ENCODE measurements at places on chromosomes 3 and 15. TPM values are rescaled to one million over a fixed set of nuclear protein-coding genes. Genes with fewer than 3 reads are reported as not detected.

- peaks cover 3% of the 10 kb centered on the region for H3K36me3 ChIP-seq
- no peak overlapping the region for H3K27ac ChIP-seq
- peaks cover 8% of the 10 kb centered on the region for H3K27me3 ChIP-seq
- no peak overlapping the region for H3K4me3 ChIP-seq
- DNase-seq, result no peak
Observed at GRCh38 chr3:58551636-58552180, 14.7 kb upstream of the ACOX2 start.

- H3K36me3 ChIP-seq, result no peaks in the 10 kb centered on the region
- no peak overlapping the region for H3K4me3 ChIP-seq
- H3K27me3 ChIP-seq, result peaks cover 2% of the 10 kb centered on the region
Observed at GRCh38 chr3:40739971-40740370, 215.2 kb downstream of the ZNF621 start.

DNA sequence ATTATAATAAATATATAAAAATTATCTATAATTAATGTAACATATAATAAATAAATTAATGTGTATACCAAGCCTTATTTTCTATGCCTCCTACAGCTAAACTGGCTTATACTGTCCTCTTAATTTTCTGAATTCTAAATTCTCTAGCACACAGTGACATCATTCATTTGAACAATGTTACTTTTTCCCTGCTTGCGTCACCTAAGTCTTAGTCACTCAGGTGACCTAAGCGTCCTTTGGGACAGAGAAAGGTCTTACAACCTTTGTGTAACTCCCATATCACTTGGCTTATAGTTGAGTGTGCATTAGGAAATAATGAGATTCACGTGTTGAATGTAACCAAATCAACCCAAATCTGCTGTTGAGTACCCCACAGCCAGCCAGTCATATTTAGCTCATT, 48.5 kb upstream of the KCNMB2 start:
- peaks cover 2% of the 10 kb centered on the region for H3K4me1 ChIP-seq
- no peak overlapping the region for H3K27ac ChIP-seq
- H3K4me3 ChIP-seq, result no peak overlapping the region
- peaks cover 19% of the 10 kb centered on the region for H3K27me3 ChIP-seq
- no peak for DNase-seq
- no peaks in the 10 kb centered on the region for H3K36me3 ChIP-seq

DNA sequence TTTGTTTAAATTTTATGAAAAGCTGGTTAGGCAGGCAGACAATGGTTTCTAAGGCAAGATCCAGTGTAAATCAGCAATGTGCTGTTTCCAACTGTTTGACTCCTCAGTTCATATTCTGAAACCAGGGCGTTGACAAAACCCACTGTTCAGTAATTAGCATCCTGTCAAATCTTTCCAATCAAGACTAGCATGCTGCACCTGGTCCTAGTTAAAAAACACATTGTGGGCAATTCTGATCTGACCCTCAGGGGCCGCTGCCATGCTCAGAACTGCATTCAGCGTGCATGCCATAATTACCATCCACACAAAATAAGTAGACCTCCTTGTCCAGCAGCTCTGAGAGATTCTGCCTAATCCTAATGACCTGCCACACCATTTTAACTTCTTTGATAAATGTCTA, 20.9 kb upstream of the RBP1 start:
- H3K36me3 ChIP-seq, result no peaks in the 10 kb centered on the region
- no peak for DNase-seq
- no peaks in the 10 kb centered on the region for H3K4me1 ChIP-seq

- no peak for DNase-seq
- H3K27me3 ChIP-seq, result peaks cover 4% of the 10 kb centered on the region
- no peaks in the 10 kb centered on the region for H3K36me3 ChIP-seq
- no peak overlapping the region for H3K27ac ChIP-seq
- no peaks in the 10 kb centered on the region for H3K4me1 ChIP-seq
Observed at GRCh38 chr15:66600240-66600627, 34.4 kb upstream of the LCTL start.

DNA sequence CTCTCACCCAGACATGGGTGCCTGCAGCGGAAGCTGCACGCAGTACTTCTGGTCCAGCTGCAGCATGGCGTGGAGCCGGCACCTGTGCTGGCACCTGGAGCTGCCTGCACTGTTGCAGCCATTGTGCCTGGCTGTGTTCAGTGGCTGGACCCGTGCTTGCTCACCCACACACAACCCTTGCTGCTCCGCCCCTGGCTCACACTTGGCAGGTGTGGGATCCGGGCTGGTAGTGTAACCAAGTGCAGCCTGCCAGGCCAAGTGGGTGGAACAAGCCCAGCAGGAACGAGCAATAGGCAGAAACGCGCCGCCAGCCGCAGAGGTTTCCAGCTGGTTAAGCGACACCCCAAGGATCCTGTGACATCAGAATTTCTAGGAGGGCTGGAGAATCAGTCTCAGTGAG, 11.2 kb upstream of the SCAPER start:
- no peaks in the 10 kb centered on the region for H3K36me3 ChIP-seq
- peaks cover 66% of the 10 kb centered on the region for H3K27me3 ChIP-seq
- no peak for DNase-seq
- no peaks in the 10 kb centered on the region for H3K4me1 ChIP-seq

GRCh38 chr15:50377867-50378751, 23.1 kb upstream of the GABPB1 start:
- no peaks in the 10 kb centered on the region for H3K36me3 ChIP-seq
- no peaks in the 10 kb centered on the region for H3K4me1 ChIP-seq
- no peaks in the 10 kb centered on the region for H3K27me3 ChIP-seq
- no peak overlapping the region for H3K4me3 ChIP-seq
- no peak for DNase-seq

UTS2B gene
- 0.55 TPM for total RNA-seq

SPINT1 gene
- total RNA-seq, result 5.2 TPM

CCDC51 gene
- total RNA-seq, result 11.3 TPM

GRCh38 chr15:54843006-54843405, 353.7 kb downstream of the RSL24D1 start:
- no peaks in the 10 kb centered on the region for H3K4me1 ChIP-seq
- H3K27me3 ChIP-seq, result no peaks in the 10 kb centered on the region
- no peaks in the 10 kb centered on the region for H3K36me3 ChIP-seq
- no peak overlapping the region for H3K27ac ChIP-seq
- H3K4me3 ChIP-seq, result no peak overlapping the region

ISLR2 gene
- 6.1 TPM for total RNA-seq

GOLGA6C gene
- not detected for total RNA-seq

MST1R gene
- 1.1 TPM for total RNA-seq

STAC gene
- total RNA-seq, result not detected

DNA sequence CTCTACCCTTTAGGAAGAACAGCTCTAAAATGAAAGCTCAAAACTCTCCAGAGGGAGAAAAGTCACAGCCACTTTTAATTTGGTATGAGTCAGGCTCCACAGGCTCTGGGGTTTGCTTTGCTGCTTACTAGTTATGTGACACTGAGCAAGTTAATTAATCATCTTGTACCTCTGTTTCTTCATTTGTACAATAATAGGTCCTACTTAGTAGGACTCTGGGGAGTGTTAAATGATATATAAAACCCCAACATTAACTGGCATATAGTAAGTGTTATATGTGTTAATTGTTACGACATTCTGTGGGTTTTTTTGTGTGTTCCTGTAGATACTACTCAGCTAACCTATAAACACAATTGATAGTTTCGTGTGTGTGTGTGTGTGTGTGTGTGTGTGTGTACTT, 6.6 kb downstream of the ACKR2 start:
- no peaks in the 10 kb centered on the region for H3K4me1 ChIP-seq
- no peaks in the 10 kb centered on the region for H3K36me3 ChIP-seq
- no peak overlapping the region for H3K4me3 ChIP-seq
- no peak overlapping the region for H3K27ac ChIP-seq

PLA2G4E gene
- total RNA-seq, result not detected

- DNase-seq, result no peak
- peaks cover 14% of the 10 kb centered on the region for H3K4me1 ChIP-seq
- H3K4me3 ChIP-seq, result no peak overlapping the region
- H3K36me3 ChIP-seq, result no peaks in the 10 kb centered on the region
- no peaks in the 10 kb centered on the region for H3K27me3 ChIP-seq
Observed at GRCh38 chr15:91517491-91518200, 335.9 kb upstream of the SLCO3A1 start.

DNA sequence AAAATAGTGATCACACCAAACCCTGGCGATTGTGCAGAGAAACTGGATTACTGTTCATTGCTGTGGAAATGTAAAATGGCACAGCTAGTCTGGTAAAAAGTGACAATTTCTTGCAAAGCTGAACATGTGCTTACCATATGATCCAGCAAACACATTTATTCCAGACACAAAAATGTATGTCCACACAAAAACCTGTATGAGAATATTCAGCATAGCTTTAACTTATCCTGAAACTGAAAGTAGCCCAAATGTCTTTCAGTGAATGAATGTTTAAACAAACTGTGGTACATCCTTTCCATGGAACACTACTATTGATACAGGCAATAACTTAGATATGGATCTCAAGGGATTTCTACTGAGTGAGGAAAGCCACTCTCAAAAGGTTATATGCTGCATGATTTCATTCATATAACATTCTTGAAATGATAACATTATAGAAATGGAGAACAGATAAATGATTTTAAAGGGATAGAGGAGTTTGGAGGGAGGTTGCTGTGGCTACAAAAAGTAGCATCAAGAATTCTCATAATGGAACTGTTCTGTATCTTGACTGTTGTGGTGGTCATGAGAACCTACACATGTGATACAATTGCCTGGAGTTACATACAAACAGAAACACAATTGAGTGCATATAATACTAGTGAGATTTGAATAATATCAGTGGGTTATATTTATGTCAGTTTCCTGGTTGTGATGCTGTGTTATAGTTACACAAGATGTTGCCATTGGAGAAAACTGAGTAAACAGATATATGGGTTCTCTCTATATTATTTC, 70.7 kb upstream of the DPH6 start:
- no peak overlapping the region for H3K27ac ChIP-seq
- H3K36me3 ChIP-seq, result peaks cover 8% of the 10 kb centered on the region
- DNase-seq, result no peak
- H3K4me3 ChIP-seq, result no peak overlapping the region
- peaks cover 15% of the 10 kb centered on the region for H3K4me1 ChIP-seq

NR2E3 gene
- not detected for total RNA-seq

KY gene
- not detected for total RNA-seq

DNA sequence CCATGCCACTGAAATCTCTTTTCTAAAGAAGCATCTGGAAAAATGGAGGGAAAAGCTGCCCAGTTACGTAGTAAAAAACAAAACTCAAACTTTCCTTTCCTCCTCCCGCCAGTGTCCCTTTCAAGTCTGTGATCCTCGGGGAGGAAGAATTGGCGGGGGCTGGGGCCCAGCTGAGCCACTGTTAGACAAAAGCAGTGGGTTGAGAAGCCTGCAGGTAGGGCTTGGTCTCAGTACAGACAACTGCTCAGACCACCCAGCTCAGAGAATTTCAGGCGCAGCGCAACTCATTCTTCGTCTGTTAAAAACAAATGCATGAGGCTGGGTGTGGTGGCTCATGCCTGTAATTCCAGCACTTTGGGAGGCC, 117.1 kb downstream of the MYLK start:
- H3K4me3 ChIP-seq, result no peak overlapping the region
- no peaks in the 10 kb centered on the region for H3K27me3 ChIP-seq
- H3K4me1 ChIP-seq, result no peaks in the 10 kb centered on the region
- no peak for DNase-seq
- H3K27ac ChIP-seq, result no peak overlapping the region
- H3K36me3 ChIP-seq, result no peaks in the 10 kb centered on the region

CHST13 gene
- not detected for total RNA-seq

Data from osteocyte (in vitro differentiated cells).